ENCODE measurements at places on chromosomes 3 and 15. TPM values are rescaled to one million over a fixed set of nuclear protein-coding genes. Genes with fewer than 3 reads are reported as not detected.

Gene SLC6A11
- total RNA-seq: not detected

Gene FEZF2
- total RNA-seq: not detected

Gene C3orf20
- not detected for total RNA-seq

Gene RNF7
- 73.3 TPM for total RNA-seq

Measured in bronchus fibroblast of lung (primary cell).